ENCODE measurements at places on chromosomes 3 and 15.
A peak's percentile ranks its signal among the peaks of the same experiment; 100 is the strongest.

DNA sequence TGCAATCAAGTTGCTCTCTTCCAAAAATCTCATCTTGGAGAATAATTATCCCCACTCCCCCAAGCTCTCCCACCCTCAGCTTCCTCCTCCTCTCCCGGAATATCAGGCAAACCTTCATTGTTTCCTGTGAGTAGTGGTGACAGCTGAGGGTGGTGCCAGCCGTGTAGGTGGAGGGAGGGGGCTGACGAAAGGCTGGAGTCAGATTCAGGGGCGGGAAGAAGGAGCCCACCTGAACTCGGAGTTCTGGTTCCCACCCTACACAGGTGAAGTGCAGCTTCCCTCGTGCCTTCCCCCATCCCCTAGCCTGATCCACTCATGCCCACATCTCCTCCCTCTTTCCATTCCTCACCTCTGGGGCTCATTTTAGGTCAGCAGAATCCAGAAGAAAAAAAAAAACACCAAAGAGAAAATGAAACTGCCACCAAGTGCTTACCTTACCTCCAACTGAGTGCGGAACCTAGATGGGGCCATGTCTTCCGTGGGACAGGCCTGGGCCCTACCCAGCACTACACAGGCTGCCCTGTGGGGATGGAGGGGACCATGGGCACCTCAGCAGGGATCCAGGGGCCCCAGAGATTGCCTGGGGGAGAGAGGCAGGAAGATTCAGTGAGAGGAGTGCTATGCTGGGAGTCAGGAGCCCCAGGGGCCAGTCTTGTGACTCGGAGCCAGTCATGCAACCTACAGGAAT is 81.3 kb downstream of the ADCY5 start:
- no peak for DNase-seq

DNA sequence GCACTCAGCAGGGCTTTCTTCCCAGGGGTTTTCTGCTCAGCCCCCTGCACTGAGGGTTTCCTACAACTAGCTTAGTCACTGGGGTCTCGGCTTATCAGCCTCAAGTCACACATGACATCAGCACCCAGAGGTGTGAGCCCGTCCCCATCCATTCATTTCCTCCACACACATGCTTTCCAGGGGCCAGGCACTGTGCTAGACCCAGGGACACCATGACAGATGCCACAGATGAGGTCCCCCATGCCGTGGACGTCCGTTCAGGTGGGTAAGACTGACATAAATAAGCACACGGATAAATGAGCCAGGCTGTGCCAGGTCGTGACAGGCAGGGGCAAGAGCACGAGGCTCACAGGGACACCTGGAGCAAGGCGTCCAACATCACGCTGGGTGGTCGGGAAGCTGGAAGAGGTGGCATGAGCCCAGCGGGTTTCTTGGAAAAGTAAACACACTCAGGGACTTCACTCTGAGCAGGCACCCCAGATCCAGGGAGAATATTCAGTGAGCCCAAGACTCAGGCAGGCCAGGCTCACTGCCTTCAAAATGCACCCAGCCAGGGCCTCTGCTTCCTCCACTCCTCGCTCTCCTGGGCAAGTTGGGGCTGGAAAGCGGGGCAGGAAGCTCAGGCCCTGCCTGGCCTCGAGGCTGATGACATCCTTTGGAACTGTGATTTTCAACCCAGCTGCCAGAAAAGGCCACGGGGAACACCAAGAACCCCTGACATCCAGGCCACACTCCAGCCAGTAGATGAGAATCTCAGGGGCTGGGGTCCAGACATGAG is 139.3 kb downstream of the CHSY1 start:
- DNase-seq = no peak

DNA sequence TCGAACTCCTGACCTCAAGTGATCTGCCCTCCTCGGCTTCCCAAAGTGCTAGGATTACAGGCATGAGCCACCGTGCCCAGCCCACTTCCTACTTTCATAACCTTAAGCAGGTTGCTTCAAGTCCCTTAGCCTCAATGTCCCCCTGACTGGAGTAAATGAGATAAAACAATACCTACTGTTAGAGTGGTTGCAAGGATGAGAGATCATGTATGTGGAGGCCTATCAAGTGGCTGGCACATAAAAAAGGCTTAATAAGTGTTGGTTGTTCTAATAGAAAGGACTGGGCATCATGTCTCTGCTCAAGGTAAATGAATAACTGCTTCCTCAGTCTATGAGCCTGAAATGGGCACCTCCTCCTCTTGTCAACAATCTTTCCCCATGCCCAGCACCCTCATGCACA is 25.9 kb upstream of the UBE2E1 start:
- DNase-seq = no peak

DNA sequence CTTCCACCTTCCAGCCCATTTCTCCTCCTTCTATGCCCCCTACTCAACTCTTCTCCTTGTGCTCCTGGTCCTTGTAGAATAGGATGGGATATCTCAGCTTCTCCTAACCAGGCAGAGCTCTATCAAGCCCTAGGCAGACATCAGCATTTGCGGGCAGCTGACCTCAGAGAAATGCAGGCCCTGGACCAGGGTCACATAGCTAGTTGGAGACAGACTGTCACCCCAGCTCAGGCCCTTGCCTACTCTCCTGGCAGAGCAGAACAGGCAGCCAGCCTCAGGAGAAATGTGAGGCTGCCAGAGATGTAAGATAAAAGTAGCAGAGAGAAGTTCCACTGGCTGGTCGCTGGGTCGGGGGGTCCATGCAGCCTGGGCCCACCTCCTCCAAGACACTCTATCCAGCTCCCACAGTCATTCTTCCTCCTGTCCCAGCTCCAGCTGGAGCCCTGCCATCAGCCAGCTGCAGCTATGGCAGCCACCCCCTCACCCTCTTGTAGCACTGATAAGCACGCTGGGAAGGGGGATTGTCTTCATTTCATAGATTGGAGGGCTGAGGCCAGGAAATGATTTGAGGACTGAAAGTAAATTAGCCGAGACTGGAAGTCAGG is 4.0 kb downstream of the CYP8B1 start:
- DNase-seq = no peak

GRCh38 chr15:89442671-89443307 is 53.6 kb downstream of the RHCG start:
- peak; percentile 48 for DNase-seq

DNA sequence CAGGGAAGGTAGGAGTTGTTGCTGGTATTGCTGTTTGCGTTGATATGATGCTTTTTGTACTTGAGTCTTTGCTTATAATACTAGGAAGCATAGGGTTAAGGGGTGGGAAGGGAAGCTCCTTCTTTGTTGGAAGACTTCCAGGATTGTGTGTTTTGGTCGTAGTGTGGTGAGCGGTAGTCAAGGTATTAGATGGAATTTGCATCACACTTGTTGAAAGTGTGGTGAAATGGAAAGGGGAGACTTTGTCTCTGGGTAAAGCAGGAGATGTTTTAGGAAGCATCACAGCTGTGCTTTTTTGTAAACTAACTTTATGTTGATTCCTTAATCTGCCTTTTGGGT is 14.9 kb downstream of the IGSF10 start:
- no peak for DNase-seq

DNA sequence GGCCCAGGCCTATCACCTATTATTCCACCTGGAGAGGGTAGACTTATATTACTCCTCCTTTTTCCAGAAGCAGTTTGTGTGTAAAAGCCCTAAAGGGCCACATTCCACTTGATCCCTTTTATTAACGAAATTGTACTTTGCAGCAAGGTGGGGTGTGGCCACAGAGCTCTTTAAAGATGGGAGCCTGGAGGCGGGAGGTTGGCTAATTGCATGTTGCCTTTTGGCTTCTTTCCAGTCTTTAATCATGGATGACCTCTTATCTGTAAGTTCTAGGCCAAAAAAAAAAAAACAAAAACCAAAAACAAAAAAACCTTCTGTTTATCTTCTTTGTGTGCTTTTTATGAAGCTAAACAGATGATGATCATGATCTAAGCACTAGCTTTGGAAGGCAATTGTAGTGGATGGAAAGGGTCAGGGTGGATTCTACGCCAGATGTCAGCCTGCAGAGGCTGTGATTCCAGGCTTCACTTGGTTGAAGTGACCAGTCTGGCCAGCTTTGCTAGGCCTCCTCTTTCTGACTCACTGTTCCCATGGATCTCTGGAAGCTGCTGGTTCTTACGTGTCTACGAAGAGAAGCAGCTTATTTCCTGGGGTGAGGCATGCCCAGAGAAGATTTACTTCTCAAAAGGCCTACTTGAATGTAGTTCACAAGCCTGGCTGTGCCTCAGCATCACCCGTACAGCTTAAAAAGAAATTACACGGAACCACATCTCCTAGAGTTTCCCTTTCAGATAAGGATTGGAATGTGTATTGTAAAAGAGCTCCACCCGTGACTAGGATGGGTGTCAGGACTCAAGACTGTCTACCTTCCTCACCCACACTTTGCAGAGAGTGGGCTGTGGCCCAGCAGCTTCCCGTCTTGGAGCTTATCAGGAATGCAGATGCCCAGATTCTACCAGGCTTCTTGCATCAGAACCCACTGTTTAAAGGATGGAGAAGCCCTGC is 330.9 kb upstream of the C2CD4B start:
- peak; percentile 63 for DNase-seq

DNA sequence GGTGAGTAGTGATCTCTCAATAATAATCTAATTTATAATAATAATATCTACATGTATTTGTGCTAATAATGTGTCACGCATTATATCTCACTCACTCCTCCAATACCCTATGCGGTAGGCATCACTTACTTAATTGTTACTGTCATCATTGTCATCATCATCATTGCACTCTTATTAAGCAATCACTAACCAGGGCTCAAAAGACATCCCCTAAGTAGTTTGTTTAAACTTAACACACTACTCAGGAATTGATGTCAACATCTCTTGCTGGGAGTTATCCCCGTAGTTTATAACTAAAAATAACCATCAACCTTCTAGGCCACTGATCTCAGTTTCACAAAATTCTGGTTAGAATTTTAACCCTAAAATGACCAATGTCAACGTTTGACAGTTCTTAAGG is 56.8 kb upstream of the ICE2 start:
- no peak for DNase-seq

GRCh38 chr15:73683777-73684580 is at the start of gene CD276:
Gene CD276 (plus strand): TSS chr15:73684383. CDS start chr15:73699640, 15,257 bp downstream.
- DNase-seq = peak; percentile 71

DNA sequence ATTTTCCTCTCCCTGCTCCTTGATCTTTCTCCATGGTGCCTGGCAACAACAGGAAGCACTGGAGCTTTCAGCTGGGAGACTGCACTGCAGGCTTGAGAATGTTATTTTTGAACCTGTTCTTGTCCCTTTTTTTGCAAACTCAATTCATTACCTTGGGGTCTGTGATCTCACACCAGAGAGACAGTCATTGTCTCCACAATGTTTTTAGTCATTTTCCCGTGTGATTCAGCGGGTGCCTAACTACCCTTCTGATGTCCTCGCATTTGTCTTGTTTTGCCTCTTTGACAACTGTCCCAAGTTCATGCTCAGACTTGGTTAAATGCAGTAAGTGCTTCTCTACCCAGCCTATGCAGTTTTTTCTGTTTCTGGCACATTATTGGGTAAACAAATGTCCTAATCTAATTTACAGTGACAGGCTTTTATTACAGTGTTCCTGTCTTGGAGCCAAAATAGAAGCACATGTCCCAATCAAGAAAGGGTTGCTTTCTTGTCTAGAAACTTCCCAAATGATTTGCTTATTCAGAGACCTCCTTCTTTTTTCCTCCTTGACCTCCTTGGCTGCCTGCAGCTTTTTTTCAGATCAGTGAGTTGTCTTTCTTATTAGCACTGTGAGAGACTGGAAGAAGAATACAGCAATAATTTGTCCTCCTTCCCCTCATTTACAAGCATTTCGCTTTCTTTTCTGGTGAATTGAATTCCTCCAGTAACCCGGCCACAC is 162.4 kb downstream of the NSUN3 start:
- DNase-seq = peak; percentile 1

DNA sequence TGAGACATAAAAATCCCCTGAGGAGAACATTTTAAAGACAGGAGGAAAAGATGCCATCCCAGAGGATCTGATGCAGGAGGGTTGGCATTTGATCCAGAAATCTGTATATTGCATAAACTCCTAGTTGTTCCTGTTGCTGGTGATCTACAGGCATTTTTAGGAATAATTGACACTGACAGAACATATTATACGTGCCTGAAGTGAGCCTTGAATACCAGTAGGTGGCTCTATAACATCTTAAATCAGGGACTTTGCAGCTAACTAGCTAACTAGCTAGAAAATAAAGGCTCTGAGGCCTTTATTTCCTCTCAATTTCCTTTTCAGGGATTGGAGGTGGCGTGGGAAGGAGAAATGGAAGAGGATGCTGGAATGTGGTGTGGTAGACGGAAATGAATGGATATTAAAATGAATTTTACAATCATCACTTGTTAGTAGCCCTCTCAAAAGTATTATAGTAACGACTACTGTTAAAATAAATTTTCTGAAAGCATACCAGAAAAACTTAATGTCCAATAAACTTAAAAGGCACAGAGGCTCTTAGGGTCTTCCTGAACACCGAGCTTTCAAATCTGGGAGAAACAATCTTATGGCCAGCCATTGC is 73.8 kb upstream of the ZBED2 start:
- peak; percentile 57 for DNase-seq

GRCh38 chr15:48516121-48516520 is 129.4 kb downstream of the FBN1 start:
- DNase-seq = no peak

DNA sequence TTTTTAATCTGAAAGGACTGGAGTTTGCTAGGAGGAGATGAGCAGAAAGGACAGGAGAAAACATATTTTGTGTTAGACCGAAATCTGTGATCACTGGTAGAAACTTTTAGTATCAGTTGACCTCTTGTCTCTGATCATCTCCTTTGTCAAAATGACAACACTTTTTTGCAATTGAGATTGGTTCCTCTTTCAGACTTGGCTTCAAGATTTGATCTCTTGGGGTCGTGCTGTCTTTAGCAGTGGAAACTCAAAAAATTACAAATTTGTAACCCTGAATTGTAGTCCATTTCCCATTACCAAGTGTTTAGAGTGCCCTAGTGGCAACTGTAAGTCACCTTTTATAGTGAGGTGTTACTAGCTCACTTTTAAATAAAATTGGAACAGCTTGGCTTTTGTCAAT is 107.4 kb downstream of the KLHL25 start:
- no peak for DNase-seq

DNA sequence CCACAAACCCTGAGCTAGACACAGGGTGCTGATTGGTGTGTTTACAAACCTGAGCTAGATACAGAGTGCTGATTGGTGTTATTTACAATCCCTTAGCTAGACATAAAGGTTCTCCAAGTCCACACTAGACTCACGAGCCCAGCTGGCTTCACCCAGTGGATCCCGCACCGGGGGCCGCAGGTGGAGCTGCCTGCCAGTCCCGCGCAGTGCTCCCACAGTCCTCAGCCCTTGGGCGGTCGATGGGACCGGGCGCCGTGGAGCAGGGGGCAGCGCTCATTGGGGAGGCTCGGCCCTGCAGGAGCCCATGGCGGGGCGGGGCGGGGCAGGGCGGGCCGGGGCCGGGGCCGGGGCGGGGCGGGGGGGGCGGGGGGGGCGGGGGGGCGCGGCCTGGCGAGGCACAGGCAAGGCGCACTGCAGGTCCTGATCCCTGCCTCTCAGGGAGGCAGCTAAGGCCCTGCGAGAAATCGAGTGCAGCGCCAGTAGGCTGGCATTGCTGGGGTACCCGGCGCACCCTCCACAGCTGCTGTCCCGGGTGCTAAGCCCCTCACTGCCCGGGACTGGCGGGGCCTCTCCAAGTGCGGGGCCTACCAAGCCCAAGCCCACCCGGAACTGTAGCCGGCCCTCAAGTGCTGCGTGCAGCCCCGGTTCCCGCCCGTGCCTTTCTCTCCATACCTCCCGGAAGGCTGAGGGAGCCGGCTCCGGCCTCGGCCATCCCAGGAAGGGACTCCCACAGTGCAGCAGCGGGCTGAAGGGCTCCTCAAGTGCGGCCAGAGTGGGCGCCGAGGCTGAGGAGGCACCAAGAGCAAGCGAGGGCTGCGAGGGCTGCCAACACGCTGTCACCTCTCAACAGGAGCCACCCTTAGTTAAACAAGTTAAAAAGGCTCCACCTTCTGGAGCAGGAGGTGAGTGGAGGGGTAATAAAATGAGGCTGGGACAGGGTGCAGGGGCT is 9.8 kb upstream of the TMEM40 start:
- DNase-seq = no peak

GRCh38 chr3:123093696-123094095 is 26.9 kb downstream of the PDIA5 start:
- no peak for DNase-seq
